Small intestine (tissue), 16 donors: ENCODE measurements at places on chromosomes 2 and 18. TPM values are rescaled to one million over a fixed set of nuclear protein-coding genes. Genes with fewer than 3 reads are reported as not detected.
A peak's percentile ranks its signal among the peaks of the same experiment; 100 is the strongest.

Gene PLB1
- polyA plus RNA-seq, result 125 TPM

Gene MC4R
- 0.28 TPM for polyA plus RNA-seq

DNA sequence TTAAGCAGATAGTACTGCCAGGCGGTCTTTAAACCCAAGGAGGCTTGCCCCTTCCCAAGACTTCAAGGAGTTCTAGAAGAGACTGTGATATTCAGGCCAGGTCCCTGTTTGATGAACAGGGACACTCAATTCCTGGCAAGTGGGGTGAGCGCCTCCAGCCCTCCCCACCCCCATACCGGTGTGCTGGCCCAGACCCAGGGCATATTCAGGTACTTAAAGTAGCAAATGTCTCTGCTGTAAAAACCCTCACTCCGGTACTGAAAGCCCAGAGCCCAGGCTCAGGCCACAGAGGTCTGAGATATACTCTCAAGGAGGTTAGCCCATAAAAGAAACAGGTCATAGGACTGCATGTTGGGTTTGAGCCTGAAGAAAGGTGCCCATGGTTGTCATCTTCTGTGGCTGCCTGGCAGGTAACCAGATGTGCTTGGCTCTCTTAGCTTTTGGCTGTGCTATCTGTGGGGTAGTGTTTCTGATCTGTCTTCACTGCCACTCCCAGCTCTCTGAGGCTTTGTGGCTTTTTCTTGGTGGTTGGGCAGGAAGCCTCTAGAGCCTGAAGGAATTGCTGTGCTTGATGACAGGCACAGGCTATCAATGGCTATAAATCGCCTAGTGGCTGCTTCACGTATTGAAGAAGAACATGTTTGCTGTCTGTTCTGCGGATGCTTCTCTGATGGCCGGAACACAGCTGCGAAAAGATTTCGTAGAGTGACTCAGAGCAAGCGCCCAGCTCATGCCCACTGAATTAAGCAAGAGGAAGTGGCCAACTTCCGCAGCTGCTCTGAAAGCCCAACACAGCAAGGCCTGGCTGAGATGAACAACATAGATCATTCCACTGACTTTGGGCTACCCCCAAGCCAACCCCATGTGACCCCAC is 63.3 kb upstream of the ALPP start:
- H3K4me3 ChIP-seq, result no peak overlapping the region
- peak overlapping the region; percentile 76 for H3K27ac ChIP-seq
- peaks cover 24% of the 10 kb centered on the region for H3K36me3 ChIP-seq

- no peak for DNase-seq
- H3K36me3 ChIP-seq, result peaks cover 6% of the 10 kb centered on the region
- H3K4me1 ChIP-seq, result peaks cover 4% of the 10 kb centered on the region
- H3K4me3 ChIP-seq, result peak overlapping the region; percentile 77
- peak overlapping the region; percentile 80 for H3K27ac ChIP-seq
- H3K27me3 ChIP-seq, result no peaks in the 10 kb centered on the region
These were observed 786 bp downstream of the TAF1B start for GRCh38 chr2:9844036-9844483.

- H3K27me3 ChIP-seq, result no peaks in the 10 kb centered on the region
- no peak overlapping the region for H3K27ac ChIP-seq
- H3K4me1 ChIP-seq, result no peaks in the 10 kb centered on the region
- peak; percentile 72 for DNase-seq
- H3K4me3 ChIP-seq, result no peak overlapping the region
These were observed 6.3 kb upstream of the NRP2 start for GRCh38 chr2:205675861-205676516.

DNA sequence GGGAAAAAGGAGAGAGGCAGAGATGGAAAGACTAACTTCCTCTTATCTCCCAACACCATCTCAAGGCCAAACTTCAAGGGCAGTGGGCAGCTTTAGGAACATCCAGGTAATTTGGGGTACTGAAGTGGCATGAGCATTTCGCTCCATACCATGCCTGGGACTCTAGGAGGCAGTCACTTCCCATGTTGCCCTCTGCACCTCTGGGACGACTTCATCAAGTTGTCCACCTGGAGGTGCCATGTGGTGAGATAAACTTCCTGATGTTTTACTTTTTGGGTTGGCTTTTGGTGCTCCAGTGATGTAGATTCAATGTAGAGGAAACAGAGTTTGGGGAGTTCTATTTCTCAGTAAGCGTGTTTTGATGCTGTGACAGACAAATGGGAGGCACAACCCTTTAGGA is 56.3 kb upstream of the UPP2 start:
- DNase-seq, result peak; percentile 66
- no peaks in the 10 kb centered on the region for H3K36me3 ChIP-seq
- H3K27ac ChIP-seq, result no peak overlapping the region
- H3K4me1 ChIP-seq, result no peaks in the 10 kb centered on the region
- no peaks in the 10 kb centered on the region for H3K27me3 ChIP-seq

- H3K4me3 ChIP-seq, result no peak overlapping the region
- no peak for DNase-seq
These were observed 51.0 kb downstream of the MOGAT1 start for GRCh38 chr2:222722327-222722946.

DNA sequence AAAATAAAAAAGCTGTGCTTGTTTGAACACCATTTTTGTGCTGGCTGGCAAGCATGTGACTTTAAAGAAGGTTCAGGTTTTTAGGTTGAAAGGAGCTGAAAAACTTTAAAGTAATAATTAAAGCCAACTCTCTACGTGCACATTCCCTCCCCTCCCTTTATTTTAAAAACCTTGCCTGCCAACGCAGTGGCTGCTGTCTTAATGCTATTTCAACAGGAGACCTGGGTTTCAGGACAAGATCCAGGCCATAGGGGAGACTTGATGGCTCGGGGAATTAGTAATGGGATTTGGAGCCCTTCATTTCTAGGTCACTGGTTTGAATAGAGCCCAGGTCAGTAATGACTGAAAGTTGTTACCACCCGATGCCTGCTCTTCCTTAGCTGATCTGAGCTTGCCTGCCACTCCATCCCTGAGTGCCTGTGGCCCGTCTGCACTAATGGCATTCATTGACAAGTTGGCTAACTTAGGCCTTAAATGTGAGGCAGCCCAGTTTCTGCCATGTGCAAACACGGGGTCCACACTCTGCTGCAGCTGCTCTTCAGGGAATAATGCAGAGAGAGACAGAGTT is 1233.2 kb upstream of the ZEB2 start:
- DNase-seq, result no peak
- H3K27me3 ChIP-seq, result no peaks in the 10 kb centered on the region
- H3K4me1 ChIP-seq, result peaks cover 4% of the 10 kb centered on the region
- no peak overlapping the region for H3K4me3 ChIP-seq
- no peaks in the 10 kb centered on the region for H3K36me3 ChIP-seq
- no peak overlapping the region for H3K27ac ChIP-seq

DNA sequence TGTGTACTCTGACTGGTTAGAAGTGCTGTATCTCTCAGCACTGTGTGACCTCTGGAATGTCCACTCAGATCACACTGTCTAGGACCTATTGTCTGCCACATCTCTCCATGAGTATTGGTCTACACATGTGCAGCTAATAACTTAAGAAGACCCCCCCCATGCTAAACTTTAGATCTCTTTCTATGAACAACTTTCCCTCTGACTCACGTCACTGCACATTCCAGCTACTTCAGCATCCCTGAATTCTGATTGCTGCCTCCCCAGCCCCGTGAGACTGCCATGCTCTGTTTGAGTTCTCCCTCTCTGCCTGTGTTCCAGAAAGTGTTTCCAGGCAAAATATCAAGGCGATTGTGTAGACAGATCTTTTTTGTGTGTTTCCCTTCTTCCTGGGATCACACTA is 41.8 kb downstream of the RAPGEF4 start:
- no peaks in the 10 kb centered on the region for H3K27me3 ChIP-seq
- no peak overlapping the region for H3K4me3 ChIP-seq
- no peak overlapping the region for H3K27ac ChIP-seq
- no peaks in the 10 kb centered on the region for H3K36me3 ChIP-seq
